Right atrium auricular region (tissue), 2 donors: ENCODE measurements at places on chromosomes 7 and 10.

DNA sequence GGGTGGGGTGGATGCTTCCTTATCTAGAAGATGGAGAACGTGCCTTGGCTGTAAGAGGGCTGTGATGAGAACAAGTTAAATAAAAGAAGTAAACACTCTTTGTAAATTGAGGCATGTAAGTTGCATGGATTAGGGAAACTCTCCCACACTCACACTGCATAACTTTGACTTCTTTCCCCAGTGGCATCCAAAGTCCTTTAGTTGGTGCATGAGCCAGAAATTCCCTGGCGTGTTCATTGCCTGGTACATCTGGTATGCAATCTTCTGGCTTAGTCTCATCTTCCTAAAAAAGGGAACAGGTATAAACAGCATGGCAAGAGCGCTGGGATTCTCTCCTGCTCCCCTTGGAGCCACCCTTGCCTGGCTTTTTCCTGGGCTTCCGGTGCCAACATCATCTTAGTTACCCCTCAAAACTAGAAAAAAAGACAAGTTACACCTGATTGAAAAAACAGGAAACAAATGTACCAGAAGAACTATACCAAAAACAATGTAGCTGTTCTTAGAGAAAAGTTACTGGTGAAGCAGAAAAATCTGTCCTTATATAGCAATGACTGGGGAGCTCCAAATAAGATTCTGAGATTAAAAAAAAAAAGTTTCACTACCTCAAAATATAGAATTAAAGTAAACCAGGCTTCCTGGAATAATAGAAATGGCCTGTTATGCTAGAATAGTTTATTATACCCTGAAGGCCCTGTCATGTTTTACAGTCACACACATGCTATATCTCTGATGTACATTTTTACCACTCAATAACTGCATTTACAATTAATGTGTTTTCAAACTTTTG is 9.9 kb downstream of the RP9 start:
- no peaks in the 10 kb centered on the region for H3K27me3 ChIP-seq
- H3K36me3 ChIP-seq = peaks cover 50% of the 10 kb centered on the region
- no peak for DNase-seq

- H3K27ac ChIP-seq = no peak overlapping the region
- DNase-seq = no peak
- no peaks in the 10 kb centered on the region for H3K36me3 ChIP-seq
- H3K27me3 ChIP-seq = no peaks in the 10 kb centered on the region
These were observed 67.3 kb downstream of the MET start for GRCh38 chr7:116739307-116739706.

- no peak overlapping the region for H3K4me3 ChIP-seq
- H3K27ac ChIP-seq = no peak overlapping the region
- H3K27me3 ChIP-seq = peaks cover 36% of the 10 kb centered on the region
These were observed 1.9 kb downstream of the SLC18A3 start for GRCh38 chr10:49611816-49612512.

GRCh38 chr7:54729107-54729506 is 29.9 kb downstream of the SEC61G start:
- no peaks in the 10 kb centered on the region for H3K27me3 ChIP-seq
- H3K27ac ChIP-seq = no peak overlapping the region
- H3K4me3 ChIP-seq = no peak overlapping the region
- H3K36me3 ChIP-seq = no peaks in the 10 kb centered on the region
- no peaks in the 10 kb centered on the region for H3K4me1 ChIP-seq

DNA sequence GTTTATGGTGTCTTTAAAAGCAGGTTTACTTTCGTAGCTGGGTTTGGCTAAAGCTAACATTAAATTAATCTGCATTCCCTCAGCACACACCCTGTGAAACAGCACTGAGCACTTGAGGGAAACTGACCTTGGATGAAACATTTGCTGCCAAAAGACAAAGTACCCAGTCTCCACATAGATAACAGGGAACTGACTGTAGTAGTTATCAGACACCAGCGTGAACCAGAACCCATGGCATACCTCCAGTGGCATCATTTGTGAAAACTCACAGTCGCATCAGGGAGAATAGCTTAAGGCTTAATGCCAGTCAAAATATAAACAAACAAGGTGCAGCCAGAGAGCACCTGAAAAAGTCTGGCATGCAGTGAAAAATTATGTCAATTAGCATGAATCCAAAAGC is 357.8 kb upstream of the C7orf33 start:
- H3K27ac ChIP-seq = peak overlapping the region; percentile 8
- H3K36me3 ChIP-seq = no peaks in the 10 kb centered on the region
- no peaks in the 10 kb centered on the region for H3K4me1 ChIP-seq
- no peak for DNase-seq
- H3K27me3 ChIP-seq = no peaks in the 10 kb centered on the region

- H3K27me3 ChIP-seq = no peaks in the 10 kb centered on the region
- no peaks in the 10 kb centered on the region for H3K4me1 ChIP-seq
- H3K27ac ChIP-seq = no peak overlapping the region
- no peaks in the 10 kb centered on the region for H3K36me3 ChIP-seq
- H3K4me3 ChIP-seq = no peak overlapping the region
These were observed 36.1 kb downstream of the GPRIN2 start for GRCh38 chr10:46520381-46520780.

- H3K27ac ChIP-seq = no peak overlapping the region
- no peak for DNase-seq
- H3K4me3 ChIP-seq = no peak overlapping the region
- no peaks in the 10 kb centered on the region for H3K4me1 ChIP-seq
These were observed 108.9 kb upstream of the FAM3C start for GRCh38 chr7:121505021-121505420.

- no peak overlapping the region for H3K27ac ChIP-seq
- H3K4me3 ChIP-seq = no peak overlapping the region
- H3K27me3 ChIP-seq = no peaks in the 10 kb centered on the region
- no peaks in the 10 kb centered on the region for H3K4me1 ChIP-seq
- DNase-seq = no peak
These were observed 117.1 kb downstream of the AOAH start for GRCh38 chr7:36606976-36607720.

DNA sequence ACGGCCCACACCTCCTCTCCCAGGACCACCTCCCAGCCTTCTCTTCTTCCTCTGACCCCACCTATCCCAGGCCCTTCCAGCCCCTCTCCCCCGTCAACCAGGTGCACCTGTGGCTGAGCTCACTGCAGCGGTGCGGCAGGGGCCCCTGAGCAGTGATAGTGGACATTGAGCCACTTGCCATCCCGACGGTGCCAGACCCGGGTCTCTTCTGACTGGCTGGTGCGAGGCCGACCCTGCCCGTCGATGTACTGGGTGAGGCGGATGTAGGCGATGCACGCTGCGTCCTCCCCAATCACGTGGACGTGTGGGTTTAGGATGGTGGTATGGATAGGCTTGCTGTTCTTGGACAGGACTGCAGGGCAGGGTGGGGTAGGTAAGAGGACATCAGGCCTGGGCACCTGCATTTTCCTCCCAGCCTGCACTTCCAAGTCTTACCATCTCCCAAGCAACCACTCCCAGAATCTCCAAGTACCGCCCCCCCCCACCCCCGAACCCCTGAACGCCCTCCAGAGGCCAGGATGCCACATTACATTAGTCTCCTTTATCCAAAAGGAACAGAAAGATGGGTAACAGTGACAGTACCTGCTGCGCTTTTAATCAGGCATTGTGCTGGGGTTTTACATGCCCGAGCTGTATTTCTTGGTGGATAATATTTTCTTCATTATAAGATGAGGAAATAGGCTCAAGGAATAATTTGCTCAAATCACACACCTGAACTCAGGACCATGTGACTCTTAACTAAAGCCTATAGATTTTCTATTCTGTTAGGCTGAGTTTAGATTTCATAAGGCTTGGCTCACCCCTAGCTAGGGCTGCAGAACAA is 3.7 kb upstream of the NDST2 start:
- H3K27me3 ChIP-seq = no peaks in the 10 kb centered on the region
- no peak for DNase-seq
- H3K4me1 ChIP-seq = peaks cover 23% of the 10 kb centered on the region
- H3K27ac ChIP-seq = peak overlapping the region; percentile 72
- peaks cover 9% of the 10 kb centered on the region for H3K36me3 ChIP-seq

DNA sequence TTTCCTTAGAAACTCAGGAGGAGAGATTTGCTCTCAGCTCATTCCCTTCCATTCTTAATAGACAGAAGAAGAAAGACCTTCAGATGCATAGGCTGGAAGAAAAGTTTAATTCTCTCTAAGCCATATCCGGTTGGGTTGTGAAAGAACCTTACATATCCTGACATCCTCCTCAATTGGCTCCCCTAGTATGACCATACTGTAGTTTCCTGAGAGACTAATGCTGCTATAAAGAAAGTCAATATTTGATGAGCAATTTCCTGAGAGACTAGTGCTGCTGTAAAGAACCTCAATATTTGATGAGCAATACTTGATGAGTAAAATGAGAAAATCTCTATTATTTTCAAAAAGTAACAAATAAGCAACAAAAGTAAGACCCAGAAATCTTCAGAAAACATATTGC is 888.5 kb upstream of the SORCS1 start:
- no peak overlapping the region for H3K27ac ChIP-seq
- no peak for DNase-seq
- H3K4me1 ChIP-seq = no peaks in the 10 kb centered on the region
- H3K36me3 ChIP-seq = no peaks in the 10 kb centered on the region
- H3K4me3 ChIP-seq = no peak overlapping the region
- no peaks in the 10 kb centered on the region for H3K27me3 ChIP-seq

DNA sequence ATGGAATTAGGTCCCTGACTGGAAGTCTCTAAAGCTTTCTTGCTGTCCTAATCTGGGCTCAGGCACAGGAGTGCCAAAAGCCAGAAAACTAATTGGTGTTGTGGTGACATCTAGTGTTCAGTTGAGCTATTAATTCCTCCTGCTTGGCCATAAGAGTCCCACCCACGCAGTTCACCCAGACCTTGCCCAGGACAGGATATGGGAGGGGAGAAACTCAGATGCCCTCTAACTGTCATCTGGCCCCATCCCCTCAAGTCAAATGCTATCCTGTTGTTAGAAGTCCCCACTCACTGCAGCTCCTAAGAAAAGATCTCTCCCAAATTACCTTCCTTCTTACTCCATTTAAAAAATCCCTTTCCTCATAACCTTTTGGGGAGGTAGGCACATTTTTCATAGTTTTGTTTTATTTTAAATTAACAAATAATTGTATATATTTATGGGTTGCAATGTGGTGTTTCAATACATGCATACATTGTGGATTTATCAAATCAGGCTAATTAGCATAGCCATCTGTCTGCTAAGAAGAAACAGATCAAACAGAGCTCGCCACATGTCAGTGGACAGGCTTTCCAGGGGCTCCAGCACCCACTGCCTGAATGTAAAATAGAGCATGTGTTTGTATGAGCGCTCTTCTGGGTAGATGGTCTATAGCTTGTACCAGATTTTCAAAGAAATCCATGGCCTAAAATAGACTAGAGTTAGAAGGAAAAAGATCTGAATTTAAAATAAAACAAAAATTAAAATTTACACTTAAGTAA is 84.0 kb downstream of the GSAP start:
- no peak overlapping the region for H3K27ac ChIP-seq
- no peaks in the 10 kb centered on the region for H3K27me3 ChIP-seq
- peak; percentile 75 for DNase-seq
- H3K4me3 ChIP-seq = no peak overlapping the region
- H3K4me1 ChIP-seq = peaks cover 52% of the 10 kb centered on the region

DNA sequence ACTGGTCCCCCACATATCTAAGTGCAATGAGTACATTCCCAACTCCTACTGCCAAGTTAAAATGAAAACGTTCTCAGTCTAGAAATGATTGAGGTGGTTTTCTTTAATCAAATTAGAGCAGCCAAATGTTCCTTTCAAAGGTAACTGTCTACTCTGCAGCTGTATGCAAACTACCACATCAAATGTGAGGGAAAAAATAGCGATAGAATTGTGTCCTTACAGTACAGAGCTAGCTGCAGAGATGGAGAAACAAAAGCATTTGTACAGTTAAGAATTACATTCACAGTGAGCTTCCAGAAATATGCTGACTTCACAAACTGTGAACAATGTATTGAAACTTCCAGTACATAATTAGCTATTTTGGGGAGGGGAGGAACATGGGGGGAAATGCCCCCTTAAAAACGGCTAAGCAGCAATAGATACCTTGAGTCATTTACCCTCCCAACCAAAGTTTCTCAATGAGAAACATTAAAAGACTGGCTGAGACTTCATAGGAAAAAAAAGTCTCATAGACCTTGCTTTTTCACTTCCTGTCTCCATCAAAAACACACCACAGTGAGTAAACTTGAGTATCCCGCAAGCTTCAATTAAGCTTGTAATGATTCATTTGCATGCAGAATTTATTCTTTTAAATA is 22.9 kb downstream of the CDK6 start:
- no peak overlapping the region for H3K27ac ChIP-seq
- no peaks in the 10 kb centered on the region for H3K27me3 ChIP-seq
- H3K4me3 ChIP-seq = no peak overlapping the region
- no peak for DNase-seq
- H3K4me1 ChIP-seq = no peaks in the 10 kb centered on the region
- no peaks in the 10 kb centered on the region for H3K36me3 ChIP-seq

DNA sequence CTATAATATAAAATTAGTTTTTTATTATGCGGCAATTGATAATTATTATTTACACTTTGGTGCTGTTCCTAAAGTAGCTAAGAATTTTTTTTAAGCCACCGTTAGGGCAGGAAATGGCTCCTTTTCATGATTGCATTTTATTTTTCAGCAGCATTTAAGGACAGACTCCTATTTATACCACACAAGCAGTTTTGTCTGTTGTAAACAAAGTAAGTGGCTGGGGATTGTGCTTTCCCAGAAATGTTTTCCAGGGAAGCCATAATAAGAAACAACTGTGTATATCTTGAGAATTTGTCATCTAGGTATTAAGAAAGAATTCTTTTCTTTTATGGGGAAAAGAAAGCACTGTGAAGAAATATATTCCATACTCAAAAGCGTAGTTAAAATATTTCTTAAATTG is 232.0 kb downstream of the VTI1A start:
- no peak overlapping the region for H3K27ac ChIP-seq
- no peaks in the 10 kb centered on the region for H3K4me1 ChIP-seq
- no peaks in the 10 kb centered on the region for H3K27me3 ChIP-seq
